Stimulated activated CD4-positive, alpha-beta T cell treated with anti-CD3 and anti-CD28 coated beads, Interleukin-1b, Interleukin-23, amount 100 ng/mL, for 1 hour (primary cell): ENCODE measurements at places on chromosomes 13 and 19.

DNA sequence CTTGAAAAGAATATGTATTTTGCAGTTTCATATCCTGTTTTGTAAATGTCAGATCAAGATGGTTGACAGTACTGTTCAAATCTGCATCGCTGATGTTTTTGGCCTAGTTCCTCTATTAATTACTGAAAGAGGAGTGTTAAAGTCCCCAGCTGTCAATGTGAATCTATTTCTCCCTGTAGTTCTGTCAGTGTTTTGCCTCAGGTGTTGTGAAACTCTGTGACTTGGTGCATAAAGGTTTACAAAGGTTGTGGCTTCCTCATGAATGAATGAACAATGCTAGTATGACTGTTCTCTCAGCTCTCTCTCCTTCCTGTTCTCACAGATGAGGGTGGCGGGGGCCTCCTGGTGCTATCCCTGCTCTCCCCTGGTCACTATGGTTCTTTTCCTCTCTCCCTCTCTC lies 142.4 kb downstream of the MYCBP2 start:
- DNase-seq: no peak

- DNase-seq: no peak
These were observed 15.4 kb upstream of the FAM216B start for GRCh38 chr13:42766016-42766415.

GRCh38 chr19:6579450-6580178 lies 11.3 kb downstream of the CD70 start:
- no peak for DNase-seq

GRCh38 chr19:33860312-33861090 lies 63.8 kb downstream of the KCTD15 start:
- DNase-seq: no peak

DNA sequence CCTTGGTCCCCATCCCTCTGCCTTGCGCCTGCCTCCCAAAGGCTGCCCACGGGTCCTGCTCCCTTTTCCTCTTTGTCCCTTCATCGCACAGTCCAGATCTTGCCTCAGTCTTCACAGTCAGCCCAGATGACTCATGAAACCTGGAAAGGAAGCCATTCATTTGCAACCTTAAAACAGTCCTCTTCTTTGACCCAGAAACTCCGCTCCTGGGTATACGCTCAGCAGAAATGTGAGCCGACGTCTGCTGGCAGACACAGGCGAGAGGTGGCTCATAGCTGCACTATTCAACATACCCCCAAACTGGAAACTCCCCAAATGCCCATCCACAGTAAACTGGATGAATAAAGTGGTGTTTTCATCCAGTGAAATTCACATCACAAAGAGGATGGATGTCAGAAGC lies 13.6 kb upstream of the PEPD start:
- DNase-seq: no peak

DNA sequence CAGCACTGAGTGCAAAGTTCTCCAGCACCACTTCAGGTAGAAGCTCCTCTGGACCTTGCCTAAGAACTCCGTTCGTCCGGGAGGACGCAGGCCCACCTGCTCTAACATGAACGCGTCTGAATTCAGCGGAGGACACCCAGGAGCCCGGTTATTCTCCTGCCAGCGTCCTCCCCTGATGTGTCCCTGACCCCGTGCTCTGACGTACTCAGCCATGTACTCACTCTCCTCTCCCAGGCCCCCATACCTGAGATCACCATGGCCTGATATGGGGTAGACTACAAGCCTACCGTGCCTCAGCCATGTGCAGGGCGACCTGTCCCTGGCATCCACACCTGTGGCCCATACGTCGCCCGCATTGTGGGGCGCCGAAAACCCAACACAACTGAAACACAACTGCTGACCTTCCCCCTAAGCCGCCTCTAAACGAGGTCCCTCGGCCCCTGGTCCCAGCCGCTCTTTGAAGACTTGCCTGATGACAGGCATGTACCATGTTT lies 744 bp upstream of the ZNF584 start:
- DNase-seq: no peak

GRCh38 chr13:102879793-102880499 lies 34.1 kb downstream of the ERCC5 start:
- no peak for DNase-seq

DNA sequence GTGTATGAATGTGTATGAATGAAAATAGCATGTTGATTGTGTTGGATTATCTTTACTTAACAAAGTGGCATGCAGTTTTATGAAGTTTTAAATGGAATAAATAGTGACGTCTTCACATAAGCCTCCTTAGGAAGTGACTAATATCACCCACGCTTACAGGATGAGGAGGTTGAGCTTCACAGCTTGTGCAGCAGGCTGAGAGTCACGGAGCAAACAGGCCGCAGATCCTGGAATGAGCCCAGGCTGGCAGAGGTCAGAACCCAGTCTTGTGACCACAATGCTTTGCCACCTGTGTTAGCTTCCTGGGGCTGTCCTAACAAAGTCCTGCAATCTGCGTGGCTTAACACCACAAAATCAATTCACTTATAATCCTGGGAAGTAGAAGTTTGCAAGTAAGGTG lies 20.8 kb downstream of the LAIR2 start:
- no peak for DNase-seq

GRCh38 chr13:51346397-51346796 lies 6.9 kb downstream of the SERPINE3 start:
- no peak for DNase-seq

DNA sequence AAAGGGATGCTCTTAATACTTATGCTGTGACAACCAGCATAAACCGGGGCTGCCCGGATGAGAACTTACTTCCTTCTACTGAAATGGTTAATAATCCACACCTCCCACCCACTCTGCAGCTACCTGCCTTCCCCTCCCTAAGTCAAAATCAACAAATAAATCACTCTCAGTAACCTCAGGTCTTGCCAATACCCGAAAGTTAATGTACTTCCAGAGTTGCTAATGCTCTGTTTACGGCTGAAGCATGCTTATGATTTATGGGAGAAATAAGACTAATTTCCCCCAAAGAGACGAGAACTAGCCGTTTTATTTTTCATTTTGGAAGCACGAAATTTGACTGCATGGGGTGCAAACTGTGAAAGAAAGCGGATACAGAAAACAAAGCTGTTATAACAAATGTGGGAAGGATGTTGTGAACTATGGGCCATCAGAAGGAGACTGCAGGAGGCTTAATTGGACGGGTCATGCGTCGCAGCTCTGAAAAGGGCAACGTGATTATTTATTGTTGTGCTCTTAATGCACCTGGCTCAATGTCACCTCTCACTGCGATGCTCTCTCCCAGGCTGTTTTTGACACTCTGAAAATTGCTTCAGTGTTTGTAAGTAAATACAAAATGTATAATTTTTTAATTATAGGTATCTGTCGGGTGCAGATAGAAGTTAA lies 114.0 kb upstream of the SLC7A1 start:
- DNase-seq: no peak

GRCh38 chr19:2475018-2475701 lies 767 bp upstream of the GADD45B start:
- DNase-seq: no peak

DNA sequence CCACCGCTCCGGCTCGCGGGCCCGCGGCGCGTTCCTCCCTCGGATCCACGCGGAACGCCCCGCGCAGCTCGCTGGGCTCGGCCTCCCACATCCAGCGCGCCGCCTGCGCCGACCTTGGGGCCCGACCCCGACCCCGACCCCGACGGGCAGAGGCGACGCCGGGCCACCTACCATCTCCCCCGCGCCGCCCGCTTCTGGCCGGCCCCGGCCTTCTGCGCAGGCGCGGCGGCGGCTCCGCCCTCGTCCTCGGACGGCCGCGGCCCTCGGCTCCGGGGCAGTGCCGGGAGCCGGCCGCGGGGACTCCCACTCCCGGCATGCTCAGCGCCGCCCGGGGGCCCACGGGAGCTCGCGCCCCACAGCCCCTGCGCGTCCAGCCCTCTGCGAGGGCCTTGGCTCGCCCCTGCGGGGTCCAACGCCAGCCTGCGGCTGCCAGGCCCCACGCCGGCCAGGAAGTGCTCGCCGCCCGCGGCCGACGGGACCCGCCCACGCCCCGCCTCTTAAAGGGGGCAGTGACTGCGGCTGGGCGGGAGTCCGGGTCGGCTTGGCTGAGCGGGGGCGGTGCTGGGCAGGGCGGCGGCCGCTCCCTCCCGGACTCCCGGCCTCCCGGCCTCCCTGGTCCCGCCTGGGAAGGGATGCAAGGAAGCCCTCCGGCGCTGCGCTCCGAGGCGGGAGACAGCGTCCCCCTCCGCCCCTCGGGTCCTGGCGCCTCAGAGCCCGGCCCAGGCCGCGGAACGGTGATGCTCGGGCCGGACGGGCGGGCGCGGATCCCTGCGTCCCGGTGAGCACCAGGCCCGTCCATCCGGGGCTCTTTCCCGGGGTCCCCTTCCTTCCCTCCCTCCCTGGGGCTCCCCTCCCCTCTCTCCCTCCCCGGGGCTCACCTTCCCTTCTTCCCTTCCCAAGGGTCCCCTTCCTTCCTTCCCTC lies at the start of gene DCUN1D2:
TSS of gene DCUN1D2 (minus strand) at position 216 of the 922 bp plus-strand sequence. CDS start at position 174, 42 bp downstream.
- peak; percentile 24 for DNase-seq

DNA sequence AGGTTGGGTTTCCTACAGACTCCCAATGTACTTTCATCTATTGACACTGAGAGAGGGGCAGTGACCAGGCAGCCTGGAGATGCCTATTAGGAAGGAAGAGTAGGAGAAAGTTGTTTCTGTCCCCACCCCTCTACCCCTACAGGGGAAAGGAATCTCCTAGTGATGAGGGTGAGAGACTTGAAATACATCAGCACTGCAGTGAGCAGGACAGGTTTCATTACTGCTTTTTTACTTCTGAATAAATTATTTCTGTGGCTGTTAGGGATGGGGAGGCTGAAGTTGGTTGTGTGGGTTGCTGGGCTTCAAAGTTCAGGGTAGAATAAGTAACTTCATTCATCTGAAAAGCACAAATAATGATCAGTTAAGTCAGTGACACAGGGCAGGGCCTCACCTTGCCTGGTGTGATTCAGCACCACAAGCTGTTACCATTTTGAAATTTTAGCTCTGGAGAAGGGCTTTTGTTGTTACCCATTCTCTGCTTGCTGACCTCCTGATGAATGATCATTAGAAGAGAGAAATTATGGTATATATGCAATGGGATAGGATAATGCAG lies 19.3 kb downstream of the CEACAM1 start:
- no peak for DNase-seq

DNA sequence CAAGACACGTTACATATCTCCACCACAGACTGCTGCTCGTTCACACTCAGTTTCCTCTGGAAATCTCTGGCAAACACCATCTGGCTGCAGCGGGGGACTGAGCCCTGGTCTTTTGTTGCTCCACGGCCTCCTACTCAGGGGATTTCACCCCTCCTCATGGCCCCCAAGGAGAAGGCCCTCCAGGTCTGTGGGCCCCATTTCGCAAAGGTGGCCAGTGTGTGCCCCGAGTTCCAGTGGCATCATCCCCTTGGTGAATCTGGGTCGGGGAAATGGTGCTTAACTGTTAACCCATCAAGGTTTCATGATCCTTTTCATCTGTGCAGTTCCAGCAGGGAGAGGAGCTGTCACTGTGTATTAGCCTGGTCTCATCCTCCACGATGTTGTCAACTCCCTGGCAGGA lies 235.4 kb upstream of the MAB21L1 start:
- no peak for DNase-seq

- DNase-seq: no peak
These were observed 37.2 kb upstream of the MATK start for GRCh38 chr19:3823350-3823713.

DNA sequence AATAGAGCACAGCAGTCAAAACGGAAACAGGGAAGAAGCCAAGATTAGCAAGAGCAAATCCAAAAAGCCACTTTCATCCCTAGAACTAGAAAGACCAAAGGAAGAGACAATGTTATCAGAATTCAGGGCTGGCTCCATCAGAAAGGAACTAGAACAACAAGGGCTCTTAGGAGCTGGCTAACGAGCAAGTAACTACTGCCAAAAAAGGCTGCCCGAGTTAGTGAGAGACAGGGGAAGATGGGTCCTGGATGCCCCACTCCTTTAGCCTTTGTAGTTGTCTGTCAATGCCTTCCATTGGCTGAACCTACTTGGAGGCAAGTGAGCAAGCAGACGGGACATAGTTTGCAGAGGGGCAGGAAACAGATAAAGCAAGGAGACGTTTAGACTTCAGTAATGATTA lies 240.4 kb downstream of the KLF12 start:
- DNase-seq: no peak
